ENCODE measurements at places on chromosomes 12 and 14.

DNA sequence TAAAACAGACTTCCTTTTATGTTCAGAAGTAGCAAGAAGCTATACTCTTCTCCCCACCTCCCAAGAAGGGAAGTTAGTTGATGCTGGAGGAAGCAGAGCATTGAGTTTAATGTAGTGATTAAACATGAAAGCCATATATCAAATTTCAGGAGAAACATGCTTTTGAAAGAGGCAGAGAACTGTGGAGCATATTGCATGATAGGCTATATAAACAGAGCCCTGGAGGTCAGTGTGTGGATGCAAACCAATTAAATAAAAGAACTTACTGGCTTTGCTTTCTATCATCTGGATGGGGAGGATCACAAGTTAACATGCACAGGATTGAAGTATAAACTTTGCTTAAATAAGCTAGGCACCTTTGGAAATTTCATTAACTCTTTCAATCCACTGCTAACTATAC lies 94.1 kb downstream of the MSRB3 start:
- no peak for DNase-seq

DNA sequence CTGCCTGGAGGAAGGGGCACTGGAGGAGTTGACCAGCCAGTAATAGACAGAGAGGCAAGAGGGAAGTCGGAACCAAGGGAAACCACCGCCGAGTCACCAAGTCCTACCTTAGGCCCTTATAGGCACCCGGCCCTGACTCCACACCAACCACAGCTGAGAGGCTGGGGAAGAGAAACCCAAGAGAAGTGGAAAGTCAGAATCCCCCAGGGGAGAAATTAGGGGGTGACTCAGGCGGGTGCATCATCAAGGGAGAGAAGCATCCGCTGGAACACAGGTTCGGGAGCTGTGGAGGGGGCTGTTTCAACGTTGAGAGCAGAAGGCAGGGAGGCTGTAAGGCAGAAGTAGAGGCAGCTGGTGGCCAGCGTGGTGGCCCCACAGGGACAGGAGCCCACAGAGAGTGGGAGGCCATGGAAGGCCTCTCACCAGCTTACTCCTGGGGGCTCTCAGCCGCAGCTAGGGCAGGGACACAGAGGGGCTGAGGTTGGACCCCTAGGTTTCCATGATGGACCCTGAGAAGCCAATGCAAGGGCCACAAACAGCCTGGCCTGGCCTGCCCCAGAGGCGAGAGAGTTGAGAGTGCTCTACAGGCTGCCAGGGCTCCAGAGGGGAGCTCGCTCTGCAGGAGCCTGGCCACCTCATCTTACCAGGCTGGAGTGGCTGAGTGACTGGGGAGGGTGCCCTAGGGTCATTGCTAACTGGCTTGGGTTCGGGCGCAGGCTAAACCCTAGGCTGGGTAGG lies 1.4 kb upstream of the TRMT61A start:
- no peak for DNase-seq

GRCh38 chr12:45357539-45358417 lies 141.9 kb downstream of the ANO6 start:
- no peak for DNase-seq

GRCh38 chr12:116390401-116391335 lies 113.2 kb upstream of the MED13L start:
- no peak for DNase-seq

GRCh38 chr14:65035049-65035448 lies 48.4 kb downstream of the FNTB start:
- DNase-seq = no peak
